ENCODE measurements at places on chromosomes 7 and 10. TPM values are rescaled to one million over a fixed set of nuclear protein-coding genes. Genes with fewer than 3 reads are reported as not detected.

- DNase-seq = peak; percentile 42
Measured at GRCh38 chr10:71077143-71077581, 135.2 kb upstream of the UNC5B start.

GRCh38 chr7:30302656-30303311 is 18.4 kb downstream of the ZNRF2 start:
- DNase-seq = no peak

- DNase-seq = peak; percentile 52
Measured at GRCh38 chr7:99628471-99629465, 12.0 kb downstream of the ZSCAN25 start.

DNA sequence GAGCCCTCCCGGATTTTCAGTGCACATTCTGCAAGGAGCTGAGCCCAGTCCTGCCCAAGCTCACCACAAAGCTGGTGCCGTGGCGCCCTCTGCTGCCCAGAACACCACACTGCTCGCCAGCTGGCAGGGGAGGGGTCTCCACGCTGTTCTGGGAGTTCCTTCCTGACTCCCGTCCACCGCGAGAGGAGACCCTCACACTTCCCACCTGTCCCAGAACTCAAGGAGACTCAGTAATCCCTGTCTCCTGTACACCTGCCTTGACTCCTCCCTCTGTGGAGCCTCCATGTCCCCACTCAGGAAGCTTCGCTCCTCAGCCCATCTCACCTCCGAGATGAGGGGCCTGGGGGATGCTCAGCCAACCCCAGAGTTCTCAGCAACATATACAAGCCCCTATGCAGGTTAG is 11.3 kb downstream of the C10orf105 start:
- DNase-seq = peak; percentile 62

DNA sequence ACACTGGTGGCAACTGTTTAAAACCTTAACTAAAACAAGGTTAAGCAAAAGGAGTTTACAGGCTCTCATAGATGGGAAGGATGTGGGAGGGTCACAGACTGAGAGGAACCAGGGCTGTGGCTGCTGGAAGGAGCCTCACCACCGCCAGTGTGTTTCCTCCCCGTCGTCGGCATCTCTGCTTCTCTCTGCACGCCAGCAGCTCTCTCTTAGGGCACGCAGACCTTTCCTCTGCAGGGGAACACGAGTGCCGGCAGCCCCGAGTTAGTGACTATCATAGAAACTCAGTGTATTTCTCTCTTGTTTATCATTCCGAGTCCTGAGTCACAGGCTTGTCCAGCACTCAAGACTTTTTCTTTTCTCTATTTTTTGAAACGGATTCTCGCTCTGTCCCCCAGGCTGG is 8.1 kb upstream of the SH2D4B start:
- no peak for DNase-seq

DNA sequence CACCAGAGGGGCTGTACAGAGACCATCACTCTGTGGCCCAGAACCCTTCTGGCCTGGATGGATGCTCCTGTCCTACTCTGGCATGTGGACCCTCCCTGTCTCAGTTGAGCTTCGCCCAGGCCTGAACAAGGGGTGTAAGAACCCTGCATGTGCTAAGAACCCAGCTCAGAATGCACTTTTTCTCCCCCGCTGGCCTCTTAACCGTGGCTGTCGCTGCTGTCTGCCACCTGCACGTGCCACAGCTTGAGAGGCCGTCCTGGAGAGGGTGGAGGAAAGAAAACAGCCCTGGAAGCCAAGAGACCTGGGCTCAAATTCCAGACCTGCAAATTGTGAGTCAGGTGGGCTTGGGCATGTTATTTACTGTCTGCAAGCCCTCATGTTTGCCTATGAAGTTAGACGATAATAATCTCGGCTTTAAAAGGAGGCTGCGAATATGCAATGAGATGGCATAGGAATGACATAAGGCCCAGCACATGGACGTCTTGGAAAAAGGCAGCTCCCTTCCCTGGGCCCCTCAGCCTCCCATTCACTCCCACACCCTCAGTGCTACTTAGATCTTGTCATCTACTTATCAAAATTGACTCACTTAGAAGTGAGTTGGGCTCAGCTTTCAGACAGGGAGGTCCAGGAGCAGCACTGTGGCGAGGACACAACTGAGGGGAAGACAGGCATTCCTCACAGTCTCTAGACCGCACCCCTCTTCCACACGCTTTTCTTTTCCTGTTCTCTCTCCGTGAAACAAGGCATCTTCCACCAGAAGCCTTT is 31.4 kb downstream of the FIGNL1 start:
- no peak for DNase-seq

Gene TLX1
- total RNA-seq = not detected

Gene AKR1C3
- 4.6 TPM for total RNA-seq

Gene SPAM1
- total RNA-seq = not detected

Gene FOXK1
- 8.5 TPM for total RNA-seq

Gene NME8
- total RNA-seq = 0.22 TPM

Gene UCMA
- 4.1 TPM for total RNA-seq

Gene UTF1
- total RNA-seq = 21.7 TPM
